Activated CD8-positive, alpha-beta T cell treated with anti-CD3 and anti-CD28 coated beads for 36 hours (primary cell): ENCODE measurements at places on chromosomes 3 and 15. TPM values are rescaled to one million over a fixed set of nuclear protein-coding genes. Genes with fewer than 3 reads are reported as not detected.

The TNFSF10 gene
- total RNA-seq, result 23.6 TPM

- DNase-seq, result no peak
Measured at GRCh38 chr3:186171521-186171920, 62.6 kb upstream of the ETV5 start.

GRCh38 chr15:66598095-66598815 is 32.5 kb upstream of the LCTL start:
- peak; percentile 35 for DNase-seq

DNA sequence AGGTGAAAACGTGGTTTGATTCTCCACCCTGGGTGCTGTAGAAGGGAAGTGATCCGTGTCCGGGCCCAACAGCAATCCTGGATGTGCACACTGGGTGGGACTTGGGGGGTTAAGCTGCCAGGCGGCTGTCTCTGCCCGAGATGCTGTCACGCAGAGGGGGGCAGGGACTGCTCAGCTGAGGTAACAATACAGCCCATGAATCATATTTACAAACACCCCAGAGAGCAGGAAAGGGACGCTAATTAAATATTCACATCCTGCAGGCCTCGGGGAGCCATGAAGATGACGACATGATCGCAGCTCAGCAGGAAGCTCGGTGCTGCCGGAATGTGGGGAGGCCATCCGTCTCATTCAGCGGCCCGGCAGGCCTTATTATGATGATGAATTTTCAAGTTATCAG is 17.9 kb upstream of the CRABP1 start:
- no peak for DNase-seq

DNA sequence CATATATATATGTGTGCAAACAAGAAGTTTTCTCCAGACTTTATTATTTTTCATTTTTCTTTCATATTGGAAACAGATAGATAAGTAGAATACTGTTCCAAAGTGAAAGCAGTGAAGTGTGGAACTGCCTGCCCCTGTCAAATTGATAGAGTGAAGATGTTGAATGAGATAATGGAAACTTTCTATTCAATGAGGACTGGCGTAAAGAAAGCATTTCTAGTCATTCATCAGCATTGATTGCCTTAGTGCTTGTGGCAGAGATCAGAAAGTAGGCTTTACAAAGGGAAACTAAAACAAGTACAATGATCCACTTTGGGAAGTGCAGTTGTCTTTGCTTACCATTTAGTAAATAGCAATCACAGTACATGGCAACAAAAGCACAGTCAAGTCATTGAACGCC is 300.0 kb downstream of the CADM2 start:
- no peak for DNase-seq

GRCh38 chr3:102573483-102574028 is 138.7 kb downstream of the ZPLD1 start:
- DNase-seq, result no peak

- no peak for DNase-seq
Measured at GRCh38 chr3:149314807-149315578, 18.4 kb downstream of the TM4SF18 start.

DNA sequence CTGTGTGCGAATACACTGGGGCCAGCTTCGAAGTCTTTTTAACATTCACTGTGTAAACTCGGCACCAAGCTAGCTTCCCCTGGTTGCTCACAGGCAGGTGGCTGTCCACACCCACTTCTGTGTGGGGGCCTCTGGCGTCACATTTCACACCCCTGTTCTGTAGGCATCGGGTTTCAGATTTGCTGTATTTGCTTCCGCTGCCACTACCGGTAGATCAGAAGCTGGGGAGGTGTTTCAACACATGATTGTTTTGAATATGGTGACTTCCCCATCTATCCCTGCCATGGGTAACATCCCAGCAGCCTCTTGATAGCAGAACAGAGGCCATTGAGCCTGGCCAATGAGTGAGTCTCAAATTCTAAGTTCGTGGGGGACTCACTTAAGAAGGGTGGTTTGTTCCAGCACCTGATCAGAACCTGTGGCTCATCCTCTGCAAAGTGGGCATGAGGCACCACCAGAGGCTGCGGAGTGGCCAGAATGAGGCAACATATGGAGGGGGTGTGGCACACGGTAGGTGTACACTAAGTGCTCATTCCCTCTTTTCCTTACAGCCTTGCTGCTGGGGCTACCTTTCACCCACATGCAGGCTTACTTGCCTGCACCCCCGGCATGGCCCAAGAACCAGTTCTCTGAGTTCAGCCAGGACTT is 61.5 kb downstream of the IQSEC1 start:
- peak; percentile 96 for DNase-seq

DNA sequence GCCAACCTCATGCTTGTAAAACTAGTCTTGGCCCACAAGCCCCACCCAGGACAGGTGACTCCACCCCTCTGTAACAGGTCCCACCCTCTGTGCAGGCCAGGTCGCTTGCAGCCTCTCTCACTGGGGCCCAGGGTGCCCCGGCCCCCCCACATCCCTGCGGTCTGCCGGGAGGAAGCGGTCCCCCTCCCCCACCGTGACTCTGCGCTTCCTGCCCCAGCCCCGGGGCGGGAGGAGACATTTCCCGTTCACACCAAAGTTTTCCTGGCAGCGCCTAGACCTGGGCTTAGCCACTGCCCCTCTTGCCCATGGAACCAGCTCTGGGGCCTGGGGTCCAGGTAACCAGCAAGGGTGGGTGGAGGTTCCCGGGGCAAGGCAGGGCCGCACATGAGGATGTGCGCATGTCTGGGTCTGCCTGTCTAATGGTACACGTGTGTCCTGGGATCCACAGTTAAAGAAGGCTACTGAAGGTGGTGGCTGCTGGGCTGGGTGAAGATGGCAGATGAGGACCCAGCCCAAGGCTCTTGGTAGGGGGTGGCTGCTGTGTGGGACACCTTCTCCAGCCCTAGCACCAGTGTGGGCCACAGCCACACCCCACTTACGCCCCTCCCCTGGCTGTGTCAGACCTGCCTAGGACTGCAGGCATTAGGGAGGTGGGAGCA is 8.4 kb downstream of the NBEAL2 start:
- peak; percentile 92 for DNase-seq

DNA sequence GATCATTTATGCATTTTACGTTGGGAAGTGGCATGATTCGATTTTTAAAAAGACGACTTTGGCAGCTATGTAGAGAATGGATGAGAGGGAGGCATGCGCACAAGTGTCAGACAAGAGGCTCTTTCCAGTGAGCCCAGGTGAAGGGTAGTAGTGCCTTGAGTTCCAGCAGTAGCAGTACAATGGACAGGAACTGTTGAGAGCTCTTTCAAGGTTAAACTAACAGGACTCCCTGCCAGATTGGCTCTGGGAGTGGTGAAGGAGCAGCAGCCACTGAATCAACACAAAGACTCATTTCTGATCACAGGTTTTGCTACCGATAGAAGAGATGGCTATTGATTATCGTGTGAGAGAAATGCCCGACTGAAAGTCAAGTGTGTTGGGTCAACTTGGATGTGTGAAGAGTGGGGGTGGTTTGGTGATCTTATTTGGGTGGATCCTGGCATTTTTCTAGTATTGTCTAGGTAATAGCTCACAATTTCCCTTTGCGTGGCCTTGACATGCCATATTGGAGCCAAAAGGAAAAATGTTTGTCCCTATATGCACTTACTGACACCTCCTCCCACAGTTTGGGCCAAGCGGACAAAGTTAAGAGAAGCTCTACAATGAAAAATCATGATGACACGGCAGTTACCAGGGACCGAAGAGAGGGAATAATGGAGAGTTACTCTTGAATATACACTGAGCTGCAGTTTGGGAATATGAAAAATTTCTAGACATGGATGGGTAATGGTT is 81.6 kb upstream of the MDFIC2 start:
- no peak for DNase-seq

- DNase-seq, result no peak
Measured at GRCh38 chr15:96583671-96584070, 253.2 kb downstream of the NR2F2 start.

DNA sequence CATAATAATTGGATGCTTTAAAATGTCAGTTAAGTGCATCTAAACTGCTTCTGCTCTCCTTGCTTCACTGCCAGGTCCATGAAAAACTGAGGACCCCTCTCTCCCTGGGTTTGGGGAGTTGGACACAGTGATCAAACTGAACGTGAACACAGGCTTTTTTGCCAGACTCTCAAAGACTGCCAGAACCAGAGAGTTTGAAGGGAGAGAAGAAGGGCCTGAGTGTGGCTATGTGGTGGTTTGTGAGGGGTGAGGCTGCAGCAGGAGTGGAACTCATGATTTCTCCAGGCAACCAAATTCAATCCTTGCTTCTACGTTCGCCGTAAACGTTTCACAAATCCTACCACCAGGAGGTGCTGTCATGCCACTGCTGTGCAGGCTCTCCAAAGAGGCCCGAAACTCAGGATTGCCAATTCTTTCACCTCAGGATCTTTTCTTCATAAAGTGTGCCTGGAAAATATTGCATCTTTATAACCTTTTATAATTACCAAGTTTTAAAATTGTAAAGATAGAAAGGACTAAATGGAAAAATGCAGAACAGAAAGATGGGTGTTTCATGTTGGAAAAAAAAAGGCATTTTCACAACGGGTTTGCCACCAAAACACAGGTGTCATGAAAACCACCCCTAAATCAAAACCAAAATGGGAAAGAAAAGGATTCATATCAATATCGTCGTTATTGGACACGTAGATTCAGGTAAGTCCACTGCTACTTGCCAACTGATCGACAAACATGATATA is 19.7 kb downstream of the TM4SF4 start:
- peak; percentile 56 for DNase-seq

DNA sequence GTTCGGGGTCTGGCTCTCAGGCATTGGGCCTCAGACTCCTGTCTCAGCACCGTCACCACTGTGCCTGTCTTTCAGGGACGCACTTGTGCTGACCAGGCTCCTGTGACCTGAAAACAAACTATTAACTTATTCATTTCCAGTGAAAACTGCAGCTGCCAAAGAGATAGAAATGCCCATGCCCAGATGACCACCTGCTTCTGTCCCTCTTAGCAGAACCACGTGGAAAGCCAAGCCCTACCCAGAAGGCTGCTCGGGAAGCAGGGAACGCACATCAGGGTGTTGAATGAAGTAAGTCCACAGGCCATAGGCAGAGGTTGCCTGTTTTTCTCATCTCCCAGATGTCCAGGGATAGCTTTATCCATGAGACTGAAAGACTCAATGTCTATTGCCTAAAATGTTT is 219.3 kb downstream of the EBLN2 start:
- no peak for DNase-seq

- DNase-seq, result no peak
Measured at GRCh38 chr15:80948651-80949292, 40.8 kb downstream of the MESD start.

The MANF gene
- 107 TPM for total RNA-seq

- no peak for DNase-seq
Measured at GRCh38 chr3:62277450-62277849, 95.9 kb downstream of the FEZF2 start.

GRCh38 chr3:27861046-27862036 is 139.2 kb upstream of the EOMES start:
- DNase-seq, result peak; percentile 39

The TICRR gene
- total RNA-seq, result 27.0 TPM

The CPLX3 gene
- 0.11 TPM for total RNA-seq

The VILL gene
- 11.4 TPM for total RNA-seq

DNA sequence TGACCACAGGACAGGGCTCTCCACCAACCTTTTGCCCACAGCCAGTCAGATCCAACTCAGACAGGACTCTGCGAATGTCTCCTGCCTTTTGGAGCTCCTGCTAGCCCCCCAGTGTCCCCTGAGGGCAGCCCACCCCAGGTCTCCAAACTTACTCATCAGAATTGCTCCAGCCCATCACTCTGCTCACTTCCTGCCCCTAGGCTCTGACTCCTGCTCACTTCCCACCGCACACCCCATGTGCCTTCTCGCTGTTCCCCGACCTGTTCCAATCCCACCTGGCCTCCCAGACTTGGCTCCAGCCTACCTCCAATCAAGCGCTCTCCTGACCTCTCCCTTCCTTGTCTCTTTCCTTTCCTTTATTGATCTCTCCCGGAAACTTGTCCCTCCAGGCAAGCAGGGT is 5.9 kb upstream of the STRA6 start:
- no peak for DNase-seq

- DNase-seq, result no peak
Measured at GRCh38 chr15:63948436-63948835, 97.8 kb downstream of the DAPK2 start.

- no peak for DNase-seq
Measured at GRCh38 chr15:70045045-70045444, 52.7 kb downstream of the TLE3 start.

The MCF2L2 gene
- 3.7 TPM for total RNA-seq

GRCh38 chr15:51503003-51503402 is 119.6 kb downstream of the DMXL2 start:
- DNase-seq, result no peak

- no peak for DNase-seq
Measured at GRCh38 chr15:51369451-51369761, 28.0 kb downstream of the GLDN start.

DNA sequence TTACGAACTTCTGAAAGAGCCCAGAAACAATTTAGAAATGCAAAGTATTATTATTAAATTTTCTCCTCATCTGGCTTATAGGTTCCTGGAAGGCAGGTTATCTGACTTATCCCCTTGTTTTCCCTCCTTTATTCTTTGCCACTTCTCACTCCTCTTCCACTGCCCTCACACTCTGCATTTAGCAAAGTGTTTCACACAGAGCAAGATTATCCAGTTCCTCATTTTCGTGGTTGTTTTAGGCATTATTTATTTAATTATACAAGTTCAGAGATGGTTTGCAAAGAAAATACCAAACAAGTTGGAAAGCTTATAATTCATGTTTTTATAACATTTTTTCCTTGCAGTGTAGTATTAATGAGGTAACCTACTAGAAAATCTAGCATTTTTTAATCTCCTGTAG is 544.9 kb downstream of the NSUN3 start:
- DNase-seq, result no peak

DNA sequence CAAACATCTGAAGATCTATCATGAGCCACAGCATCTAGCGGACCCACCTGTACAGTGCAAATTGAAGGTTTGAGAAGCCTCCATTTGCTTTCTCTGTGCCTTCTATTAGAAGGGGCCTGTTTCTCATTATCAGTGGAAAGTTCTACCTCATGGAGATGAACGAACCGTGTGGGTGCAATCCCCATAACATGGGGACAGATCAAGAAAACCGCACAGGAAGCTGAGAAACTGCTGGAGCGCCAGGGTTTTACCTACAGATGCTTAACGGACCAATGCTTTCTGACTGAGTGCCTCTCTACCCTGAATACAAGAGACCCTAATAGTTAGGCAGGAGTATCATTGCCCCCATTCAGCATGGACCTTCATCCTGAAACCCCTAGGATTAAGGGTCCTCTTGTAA is 53.5 kb downstream of the CYP19A1 start:
- DNase-seq, result no peak

- no peak for DNase-seq
Measured at GRCh38 chr3:128078322-128078721, 26.1 kb downstream of the SEC61A1 start.

The ATP13A5 gene
- not detected for total RNA-seq

GRCh38 chr3:125000661-125001060 is 55.1 kb downstream of the HEG1 start:
- DNase-seq, result no peak

GRCh38 chr3:70374179-70374578 is 61.7 kb upstream of the MDFIC2 start:
- no peak for DNase-seq

DNA sequence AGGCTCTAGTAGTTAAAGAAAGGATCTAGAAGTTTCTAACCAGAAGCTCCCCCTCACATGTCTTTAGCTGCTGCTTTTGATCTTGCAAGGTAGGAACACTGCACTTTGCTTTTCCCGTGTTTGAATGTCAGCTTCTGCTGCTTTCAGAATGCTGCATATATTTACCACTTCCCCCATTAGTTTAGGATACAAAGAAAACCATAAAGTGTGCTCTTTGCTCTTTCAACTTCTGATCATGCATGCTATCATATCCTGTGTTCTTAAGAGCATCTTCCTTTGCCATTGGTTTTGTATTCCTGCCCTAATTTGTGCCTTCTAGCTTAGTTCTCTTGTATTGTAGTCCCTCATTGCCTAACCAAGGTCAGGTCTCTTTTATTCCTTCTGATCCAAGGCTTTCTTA is 43.3 kb downstream of the ZNF609 start:
- DNase-seq, result no peak
